Activated CD4-positive, alpha-beta memory T cell treated with anti-CD3 and anti-CD28 coated beads for 36 hours (primary cell): ENCODE measurements at places on chromosomes 13 and 19.

DNA sequence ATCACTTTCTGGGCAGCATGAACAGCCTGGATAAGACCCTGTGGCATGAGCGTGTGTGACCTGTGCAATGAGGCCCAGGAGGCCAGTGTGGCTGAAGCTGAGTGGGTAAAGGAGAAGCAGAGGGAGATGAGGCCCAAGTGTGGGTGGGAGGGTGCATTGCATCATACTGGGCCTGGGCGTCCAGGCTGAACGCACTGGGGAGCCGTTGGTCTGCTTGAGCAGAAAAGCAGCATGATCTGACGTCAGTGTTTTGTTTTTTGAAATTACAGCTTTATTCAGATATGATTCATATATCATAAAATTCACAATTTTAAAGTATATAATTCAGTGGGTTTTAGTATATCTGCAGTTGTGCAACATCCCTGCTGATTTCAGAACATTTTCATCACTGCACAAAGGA, 409.7 kb downstream of the HS6ST3 start:
- no peak for DNase-seq

DNA sequence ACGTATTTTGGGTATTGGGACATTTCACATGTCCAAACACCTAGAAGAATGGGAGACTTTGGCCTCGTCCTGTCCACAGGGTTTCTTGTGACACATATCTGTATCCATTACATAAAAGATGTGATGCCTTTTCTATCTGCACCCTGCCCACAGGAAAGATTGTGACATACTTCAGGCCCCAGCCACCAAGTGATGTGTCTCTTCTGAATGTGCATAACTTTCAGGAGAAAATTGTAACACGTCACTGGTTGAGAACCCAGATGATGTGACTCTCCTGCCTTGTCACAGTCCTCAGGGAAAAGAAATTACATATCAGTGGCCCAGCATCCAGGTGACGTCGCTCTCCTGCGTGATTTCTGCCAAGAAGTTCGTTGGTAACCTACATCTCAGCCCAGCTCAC, 21.0 kb upstream of the ZNF681 start:
- DNase-seq: no peak

DNA sequence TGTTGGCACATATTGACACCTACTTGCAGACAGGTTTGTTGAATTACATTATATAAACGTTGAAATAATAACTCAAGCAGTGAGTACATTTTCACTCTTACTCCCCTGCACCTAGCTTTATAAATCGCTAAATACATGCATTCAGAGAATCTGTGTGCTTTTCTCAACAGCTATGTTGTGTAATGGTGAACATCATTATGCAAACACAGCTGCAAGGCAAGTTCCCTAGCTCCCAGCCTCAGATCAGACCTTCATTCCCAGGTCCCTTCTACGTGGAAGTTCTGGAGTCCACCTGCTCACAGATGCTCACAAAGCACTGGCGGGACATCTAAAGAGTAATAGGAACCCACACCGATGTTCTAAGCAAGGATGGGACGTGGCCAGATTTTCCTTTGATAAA, 86.8 kb upstream of the PEG3 start:
- DNase-seq: no peak

- no peak for DNase-seq
Observed at GRCh38 chr19:57053401-57053800, 66.4 kb upstream of the USP29 start.

- DNase-seq: no peak
Observed at GRCh38 chr13:19591864-19592263, 30.5 kb upstream of the TPTE2 start.

DNA sequence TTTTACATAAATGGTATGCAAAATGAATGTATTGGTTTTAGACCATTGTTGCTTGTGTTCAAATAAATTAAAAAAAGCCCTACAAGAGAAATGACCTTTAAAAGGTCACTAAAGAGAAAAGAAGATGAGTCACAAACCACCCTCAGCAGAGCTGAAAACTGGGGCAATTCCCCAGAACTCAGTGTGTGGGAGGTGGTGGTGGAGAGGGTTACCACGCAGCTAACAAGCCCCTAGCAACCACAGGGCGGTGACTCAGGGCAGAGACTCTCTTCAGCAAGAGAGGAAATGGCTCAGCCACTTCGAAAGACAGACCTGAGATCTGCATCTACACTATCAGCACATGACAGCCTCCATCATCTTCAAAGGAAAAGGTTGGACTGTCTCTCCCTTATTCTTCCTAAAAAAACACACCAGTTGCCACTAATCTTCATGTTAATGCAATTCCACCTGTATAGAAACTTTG, 29.4 kb upstream of the NDFIP2 start:
- DNase-seq: peak; percentile 98

DNA sequence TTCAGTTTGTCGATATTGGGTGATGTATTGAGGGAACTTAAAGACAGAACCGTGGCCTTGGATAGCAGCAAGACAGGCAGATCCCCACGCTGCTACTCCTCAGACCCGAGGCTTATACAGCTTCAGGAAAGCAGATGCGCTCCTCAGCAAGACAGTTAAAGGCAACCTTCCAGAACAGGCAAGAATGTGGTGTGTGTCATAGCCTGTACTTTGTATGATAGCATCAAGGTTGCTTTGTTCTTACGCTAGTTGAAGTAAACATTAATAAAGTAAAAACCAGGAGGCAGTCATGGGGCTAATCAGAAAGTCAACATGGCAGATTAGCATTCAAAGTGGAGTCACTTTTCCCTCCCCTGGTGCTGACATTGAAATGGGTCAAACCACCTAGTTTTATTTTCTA, 473.2 kb downstream of the DCT start:
- DNase-seq: no peak

DNA sequence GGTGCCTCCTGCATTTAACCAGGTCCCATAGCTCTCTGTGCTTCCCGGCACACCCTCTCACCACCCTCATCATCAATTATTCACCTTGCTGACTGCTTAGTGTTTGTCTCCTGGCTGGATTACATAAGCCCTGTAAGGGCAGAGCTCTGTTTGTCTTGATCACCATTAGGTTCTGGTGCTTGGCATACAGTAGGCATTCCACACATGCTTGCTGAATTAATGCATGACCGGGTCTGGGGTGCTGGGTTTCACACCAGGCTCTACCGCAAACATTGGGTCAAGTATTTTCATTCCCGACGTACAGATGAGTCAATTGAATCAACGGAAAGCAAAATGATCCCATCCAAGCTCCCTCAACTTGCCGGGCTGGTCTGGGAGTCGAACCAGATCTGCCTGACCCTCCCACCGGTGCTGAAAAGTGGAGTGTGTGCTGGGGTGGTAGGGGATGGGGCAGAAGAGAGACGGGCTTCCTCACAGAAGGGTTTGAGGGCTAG, 28.5 kb downstream of the VAV1 start:
- DNase-seq: no peak

GRCh38 chr13:112639521-112639920, 50.3 kb upstream of the ATP11A start:
- DNase-seq: no peak

- DNase-seq: peak; percentile 86
Observed at GRCh38 chr19:49983645-49984229, 22.8 kb upstream of the SIGLEC11 start.

DNA sequence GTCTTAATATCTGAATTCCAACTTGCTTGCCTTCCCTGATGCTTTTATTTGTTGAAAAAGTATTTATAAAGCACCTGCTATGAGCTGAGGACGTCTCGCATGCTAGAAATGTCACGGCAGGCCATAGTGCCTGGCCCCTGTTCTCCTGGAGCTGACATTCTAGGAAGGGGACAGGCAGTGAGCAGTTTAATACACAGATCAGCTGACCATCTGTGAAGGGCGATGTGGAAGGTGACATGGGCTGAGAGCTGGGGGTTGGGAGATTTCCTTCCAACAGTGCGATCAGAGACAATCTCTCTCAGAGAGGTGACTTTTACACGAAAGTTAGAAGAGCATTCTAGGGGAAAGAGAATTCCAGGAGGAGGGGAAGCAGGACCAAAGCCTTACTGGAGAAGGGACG, 153.2 kb downstream of the ZNF536 start:
- DNase-seq: no peak

DNA sequence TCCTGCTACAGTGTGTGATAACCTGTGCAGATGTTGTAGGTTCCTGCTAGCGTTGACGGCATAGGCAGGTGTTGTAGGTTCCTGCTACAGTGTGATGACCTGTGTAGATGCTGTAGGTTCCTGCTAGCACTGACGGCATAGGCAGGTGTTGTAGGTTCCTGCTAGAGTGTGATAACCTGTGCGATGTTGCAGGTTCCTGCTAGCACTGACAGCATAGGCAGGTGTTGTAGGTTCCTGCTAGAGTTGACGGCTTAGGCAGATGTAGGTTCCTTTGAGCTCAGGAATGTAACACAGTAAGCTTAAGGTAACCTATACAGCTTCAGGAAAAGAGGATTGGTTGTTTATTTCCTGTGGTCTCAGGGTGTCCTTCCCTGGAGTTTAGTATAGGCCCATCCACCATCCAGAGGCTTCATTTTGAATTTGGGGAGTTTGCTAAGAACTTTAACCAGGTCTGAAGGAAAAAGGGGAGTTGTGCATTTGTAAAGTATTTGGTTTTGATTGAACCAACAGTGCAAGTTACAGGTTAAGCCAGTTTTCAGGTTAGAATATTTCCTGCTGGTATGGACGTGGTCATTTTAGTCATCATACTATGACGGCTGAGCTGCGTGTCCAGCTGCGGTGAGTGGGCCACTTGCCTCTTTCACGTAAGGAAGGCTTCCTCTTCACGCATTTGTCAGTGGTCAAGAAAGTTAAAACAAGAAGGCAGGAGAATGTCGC, 53.8 kb downstream of the ATP11A start:
- DNase-seq: no peak

DNA sequence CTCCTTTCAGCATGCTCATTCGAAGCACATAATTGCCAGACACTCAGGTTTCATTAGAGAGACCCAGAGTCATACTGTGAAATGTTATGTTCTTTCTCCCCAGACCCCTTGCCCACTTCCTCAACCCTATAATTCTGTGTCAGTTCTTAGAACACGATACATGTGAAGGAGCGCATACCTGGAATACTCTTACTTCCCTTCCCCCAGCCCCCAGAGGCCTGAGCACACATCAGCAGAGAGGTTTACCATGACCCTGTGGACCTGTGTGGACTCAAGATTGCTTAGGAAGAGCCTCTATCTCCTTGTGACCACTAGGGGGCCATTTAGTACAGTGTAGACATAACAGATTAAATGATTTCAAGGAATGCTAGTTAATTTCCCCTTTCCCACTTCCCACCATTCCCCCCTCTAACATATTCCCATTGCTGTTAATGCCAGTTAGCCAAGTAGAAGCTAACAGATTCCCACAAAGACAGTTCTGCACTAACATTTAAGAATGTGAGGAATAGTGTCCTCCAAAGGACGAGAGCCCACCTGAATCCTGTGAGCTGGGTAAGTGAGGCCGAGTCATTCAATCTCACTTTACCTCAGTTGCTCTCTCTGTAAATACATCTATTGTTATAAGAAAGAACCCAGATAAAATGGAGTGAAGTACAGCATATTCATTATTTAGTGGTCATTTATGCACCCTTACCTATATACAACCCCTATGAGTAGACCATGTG, 154.2 kb upstream of the MAB21L1 start:
- DNase-seq: no peak

DNA sequence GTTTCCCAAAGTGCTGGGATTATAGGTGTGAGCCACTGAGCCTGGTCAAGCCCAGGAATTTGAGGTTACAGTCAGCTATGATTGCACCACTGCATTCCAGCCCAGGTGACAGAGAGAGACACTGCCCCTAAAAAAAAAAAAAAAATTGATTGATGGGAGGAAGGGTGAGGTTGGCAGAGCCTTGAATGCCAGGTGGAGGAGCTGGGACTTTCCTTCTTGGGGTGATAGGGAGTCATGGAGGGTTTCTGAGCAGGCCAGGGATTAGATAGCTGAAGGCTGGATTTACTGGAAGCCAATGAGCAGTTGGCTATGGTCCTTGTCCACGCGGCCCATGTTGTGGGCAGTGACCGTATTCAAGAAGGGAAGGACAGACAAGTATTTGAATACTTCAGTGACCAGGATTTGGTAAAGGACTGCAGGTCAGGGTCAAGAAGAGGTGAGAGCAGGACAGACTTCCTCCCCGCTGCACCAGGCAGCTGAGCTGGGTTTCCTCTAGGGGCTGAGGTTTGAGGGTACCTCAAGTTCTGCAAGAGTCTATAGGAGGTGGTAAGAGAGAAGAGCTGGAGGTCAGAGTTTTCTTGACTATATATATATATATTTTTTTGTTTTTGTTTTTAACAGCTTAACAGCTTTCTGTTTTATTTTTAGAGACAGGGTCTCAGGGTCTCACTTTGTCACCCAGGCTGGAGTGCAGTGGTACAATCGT, 6.9 kb upstream of the ICAM4 start:
- DNase-seq: no peak

GRCh38 chr13:98526182-98526512, 50.8 kb downstream of the STK24 start:
- DNase-seq: no peak

DNA sequence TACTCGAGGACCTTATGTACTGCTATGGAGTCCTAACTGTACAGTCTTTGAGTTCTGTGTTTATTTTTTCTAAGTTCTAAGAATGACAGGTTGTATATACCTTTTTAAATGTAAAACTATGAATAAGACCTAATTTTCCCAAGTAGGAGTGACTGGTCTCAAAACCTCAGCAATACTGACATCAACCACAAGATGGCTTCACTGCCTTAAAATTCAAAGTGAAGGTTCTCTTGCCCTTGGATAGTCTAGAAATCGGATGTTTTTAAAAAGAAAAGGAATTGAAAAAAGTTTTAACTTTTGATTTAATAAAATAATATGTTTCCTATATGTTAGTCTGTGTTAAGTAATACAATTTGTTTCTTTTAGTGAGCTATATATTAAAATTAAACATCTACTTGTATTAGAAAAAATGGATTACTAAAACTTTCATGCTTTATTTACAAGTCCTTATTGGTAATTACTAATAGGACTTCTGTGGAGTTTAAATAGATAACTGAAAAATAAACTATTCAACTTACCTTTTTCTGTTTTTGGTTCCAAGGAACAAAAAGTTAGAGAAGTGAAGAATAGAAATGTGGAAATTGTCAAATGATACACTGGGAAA, 52.0 kb downstream of the TDRD3 start:
- DNase-seq: no peak

DNA sequence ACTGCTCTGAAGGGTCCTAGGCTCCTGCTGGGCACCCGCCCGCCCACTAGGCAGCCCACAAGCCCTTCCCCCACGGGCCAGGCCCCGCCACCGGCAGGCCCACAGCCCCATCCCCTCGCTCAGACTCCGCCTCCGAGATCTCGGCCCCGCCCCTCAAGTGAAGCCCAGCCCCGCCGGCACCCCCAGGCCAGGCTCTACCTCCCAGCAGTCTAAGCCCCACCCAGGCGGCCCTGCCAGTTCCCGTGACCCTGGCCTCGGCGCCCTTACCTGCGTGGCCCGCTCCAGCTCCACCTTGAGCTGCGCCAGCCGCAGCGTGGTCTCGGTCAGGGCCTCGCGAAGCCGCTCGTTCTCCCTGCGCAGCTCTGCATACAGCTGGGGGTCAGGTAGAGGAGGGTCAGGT, 16.3 kb downstream of the EPS8L1 start:
- DNase-seq: no peak

DNA sequence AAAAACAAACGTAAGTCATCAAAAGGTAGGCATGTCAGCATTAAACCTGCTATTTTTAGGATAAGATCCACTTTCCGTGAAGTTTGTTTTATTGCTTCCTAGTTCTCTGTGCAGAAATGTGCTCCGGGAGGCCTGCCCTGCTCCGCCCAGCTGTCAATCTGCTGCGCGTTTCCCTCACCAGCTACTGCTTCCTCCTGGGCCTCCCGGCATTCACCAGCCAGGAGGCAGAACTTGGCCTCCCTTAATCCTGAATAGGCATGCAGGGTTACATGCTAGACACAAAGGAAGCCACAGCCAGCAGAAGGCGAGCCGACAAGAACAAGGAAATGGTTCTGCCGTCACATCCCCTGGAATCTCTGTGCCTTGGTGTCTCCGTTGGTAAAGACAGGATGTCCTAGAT, 386.2 kb downstream of the IRS2 start:
- no peak for DNase-seq
